ENCODE measurements at places on chromosomes 1 and 21.

- DNase-seq: no peak
These were observed 30.5 kb upstream of the EFCAB14 start for GRCh38 chr1:46749404-46749803.

DNA sequence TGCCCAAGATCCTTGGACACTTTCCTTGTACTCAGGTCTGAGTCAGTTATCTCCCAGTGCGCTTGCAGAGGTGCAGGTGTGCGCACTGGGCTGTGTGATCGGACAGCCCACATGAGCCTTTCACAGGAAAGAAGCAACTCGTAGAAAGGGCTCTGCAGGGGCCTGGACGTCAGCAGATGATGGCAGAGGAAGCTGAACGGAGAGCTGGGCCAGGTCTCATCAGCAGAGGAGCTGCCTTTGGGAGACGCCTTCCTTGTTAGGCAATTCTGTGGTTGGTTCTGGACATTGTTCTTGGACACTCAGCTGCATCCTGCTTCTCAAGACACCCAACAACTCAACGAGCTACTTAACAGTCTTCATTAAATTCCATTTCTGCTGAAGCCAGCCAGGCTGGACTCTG is 7.5 kb upstream of the PROK1 start:
- DNase-seq: no peak

DNA sequence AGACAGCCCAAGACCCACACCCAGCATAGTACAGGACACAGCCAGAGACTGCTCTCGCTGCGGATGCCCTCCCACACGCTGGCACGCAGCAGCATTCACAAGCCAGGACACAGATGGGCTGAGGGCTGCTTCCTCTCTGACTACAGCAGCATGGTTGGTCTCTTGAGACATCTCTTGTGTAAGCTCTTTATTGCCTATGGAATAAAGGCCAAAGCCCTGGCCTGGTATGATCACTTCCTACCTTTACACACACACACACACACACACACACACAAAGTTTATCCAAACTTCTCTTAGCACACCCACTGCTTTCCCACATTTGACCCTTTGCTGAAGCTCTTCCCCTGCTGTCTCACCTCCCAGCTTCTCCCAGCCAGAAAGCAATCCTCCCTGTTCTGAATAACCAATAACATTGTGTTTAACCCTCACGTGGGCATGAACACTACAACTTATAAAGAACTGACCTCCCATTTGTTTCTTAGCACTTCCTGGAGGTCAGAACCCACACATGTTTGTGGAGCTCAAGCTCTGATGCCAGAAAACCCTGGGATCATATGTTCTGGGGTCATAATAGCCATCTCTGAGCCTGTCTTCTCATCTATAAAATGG is 1.2 kb upstream of the LUZP1 start:
- no peak for DNase-seq

- DNase-seq: no peak
These were observed 35.3 kb upstream of the CACYBP start for GRCh38 chr1:174964261-174964971.

DNA sequence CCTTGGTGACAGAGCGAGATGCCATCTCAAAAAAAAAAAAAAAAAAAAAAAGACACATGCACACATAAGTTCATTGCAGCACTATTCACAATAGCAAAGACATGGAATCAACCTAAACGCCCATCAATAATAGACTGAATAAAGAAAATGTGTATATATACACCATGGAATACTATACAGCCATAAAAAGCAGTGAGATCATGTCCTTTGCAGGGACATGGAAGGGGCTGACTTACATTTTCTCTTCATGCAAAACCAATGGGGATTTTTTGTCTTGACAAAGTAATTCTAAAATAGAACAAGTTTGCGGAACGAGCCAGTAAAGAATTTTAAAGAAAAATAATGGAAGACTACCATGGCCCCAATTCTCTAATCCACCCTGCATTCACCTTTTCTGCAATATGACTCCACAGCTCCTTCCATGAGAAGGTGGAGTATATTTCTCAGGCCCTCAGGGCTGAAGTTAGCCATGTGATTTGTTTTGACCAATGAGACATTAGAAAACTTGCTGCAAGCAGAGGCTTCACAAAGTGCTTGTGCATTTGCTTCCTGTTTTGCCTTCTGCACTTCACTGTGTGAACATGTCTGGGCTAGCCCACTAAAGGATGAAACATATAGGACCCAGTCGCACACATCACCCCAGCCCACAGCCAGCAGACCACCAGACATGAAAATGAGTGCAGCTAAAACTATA is 78.8 kb upstream of the NR5A2 start:
- DNase-seq: no peak

DNA sequence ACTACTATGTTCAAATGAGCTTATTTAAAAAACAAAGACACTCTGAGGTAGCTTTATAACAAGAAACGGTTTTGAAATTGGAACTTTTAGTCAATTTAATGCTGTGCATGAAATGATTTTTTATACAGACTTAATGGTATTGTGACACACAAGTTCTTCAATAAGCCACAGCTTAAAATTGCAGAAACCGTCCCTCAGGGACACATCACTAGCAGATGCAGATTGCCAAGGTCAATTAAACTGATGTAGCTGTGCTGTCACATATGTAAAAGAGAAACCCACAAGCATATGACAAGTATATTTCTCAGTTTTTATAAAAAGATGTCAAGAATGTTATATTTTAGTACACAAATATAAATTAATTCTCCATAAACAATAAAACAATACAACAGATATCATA is 366.9 kb downstream of the DPYD start:
- DNase-seq: no peak

GRCh38 chr1:87358219-87358618 is 29.5 kb downstream of the LMO4 start:
- DNase-seq: no peak
